Activated CD4-positive, alpha-beta T cell treated with anti-CD3 and anti-CD28 coated beads, Interleukin-2, amount 10 ng/mL, durations not matched to agents 7 days and 5 days (primary cell): ENCODE measurements at places on chromosomes 6 and 20.
A peak's percentile ranks its signal among the peaks of the same experiment; 100 is the strongest.

DNA sequence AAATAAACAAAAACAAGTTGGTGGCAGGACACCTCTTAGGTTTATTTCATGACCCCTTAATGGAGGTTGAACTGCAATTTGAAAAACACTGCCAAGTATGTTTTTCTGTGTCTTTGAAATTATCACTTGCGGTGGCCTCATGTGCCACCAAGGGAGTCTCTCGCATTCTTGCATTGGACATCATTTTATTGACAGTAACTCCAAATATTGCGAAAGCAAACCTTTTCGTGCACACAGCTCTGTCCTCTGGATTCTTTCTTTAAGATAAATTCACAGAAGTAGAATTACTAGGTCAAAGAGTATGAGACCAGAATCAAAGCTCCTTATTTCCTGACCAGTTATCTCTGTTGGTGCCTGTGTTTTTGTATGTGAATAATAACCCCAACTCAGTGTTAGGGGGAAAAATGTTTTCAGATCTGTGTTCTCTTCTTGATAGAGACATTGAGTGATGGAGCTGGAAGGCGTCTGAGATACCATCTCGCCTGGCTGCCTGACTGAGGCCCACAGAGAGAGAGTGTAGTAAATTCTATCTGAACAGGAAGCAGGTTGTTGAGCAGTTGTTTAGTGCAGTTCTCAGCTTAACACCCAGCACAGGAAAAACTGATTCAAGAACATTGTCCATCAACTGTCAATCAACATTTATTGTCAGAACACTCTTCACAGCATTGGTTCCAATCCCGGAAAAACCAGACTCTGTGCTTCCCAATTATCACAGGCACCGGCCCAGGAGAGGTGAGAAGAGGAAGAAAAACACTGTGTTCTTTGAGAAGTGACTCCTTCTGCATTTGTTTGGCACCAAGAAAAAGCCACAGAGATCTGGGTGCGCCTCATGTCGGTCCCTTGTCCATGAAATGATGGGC lies 2.2 kb upstream of the CCDC167 start:
- DNase-seq: peak; percentile 56

DNA sequence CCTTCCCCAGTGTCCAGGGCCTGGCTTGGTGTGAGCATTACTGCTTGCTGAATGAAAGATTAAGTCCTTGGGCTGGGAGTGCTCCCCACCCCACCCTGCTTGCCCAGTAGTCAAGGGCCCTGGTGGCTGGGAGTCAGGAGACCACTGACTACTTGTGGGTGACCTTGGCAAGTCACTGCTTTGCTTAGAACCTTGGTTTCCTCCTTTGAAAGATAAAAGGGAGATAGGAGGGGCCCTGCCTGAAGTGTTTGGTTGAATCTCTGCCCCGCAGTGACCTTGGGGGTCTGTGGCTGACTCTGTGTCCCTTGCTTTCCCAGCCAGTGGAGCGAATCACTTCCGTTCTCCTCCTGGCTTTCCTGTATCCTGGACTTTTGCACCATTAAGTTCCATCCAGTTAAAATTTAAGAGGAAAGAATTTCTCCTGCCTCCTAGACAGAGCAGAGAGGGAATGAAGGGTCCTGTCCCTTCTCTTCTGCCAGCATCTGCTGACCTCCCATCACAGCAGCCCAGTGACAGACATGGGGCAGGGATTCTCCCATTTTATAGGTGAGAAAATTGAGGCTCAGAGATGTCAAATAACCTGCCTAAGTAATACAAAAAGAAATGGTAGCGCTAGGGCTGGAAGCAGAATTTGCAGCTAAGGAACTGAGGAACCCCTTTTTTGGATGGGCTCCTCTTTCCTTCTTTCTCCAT lies 3.5 kb upstream of the EPB41L1 start:
- DNase-seq: no peak

- DNase-seq: no peak
Observed at GRCh38 chr6:159184559-159184958, 15.4 kb downstream of the FNDC1 start.

DNA sequence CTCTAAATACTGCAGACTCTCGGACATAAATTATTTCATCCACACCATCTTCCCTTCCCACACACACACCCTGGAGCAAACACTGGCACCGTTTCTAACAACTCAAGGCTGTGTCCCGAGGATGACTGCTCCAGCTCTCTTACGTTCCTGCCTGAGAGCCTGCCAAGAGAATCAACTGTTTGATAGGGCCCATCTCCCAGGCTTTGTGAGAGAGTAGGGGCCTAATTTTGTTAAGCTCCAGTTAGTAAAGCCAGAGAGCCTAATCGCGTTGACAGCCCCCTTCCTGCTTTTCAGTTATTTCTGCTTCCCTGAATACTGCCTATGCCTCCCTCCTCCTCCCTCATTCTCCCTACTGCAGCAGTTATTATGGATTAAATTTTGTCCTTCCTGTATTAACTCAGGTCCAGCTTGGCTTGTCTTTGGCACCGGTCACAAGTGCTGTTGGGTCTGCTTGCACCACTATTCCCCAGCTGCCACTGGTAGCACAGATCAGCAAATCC lies 118.1 kb upstream of the TMEM181 start:
- DNase-seq: no peak

DNA sequence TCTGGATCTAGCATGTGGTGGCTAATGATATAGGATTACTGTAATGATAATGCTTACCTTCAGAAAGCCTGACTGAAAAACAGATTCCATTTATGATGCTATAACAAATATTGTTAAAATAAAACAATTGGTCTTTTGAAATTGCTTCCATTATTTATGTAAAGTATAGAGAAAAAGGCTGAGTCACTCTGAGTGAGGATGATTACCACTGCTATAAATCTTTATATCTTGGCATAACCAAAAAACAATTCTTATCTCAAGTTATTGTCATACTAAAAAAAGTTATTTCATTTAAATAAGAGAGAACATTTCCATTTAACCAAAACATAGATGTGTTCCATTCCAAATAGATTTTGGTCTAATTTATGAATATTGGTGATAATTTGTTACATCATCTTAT lies 53.0 kb upstream of the DST start:
- DNase-seq: no peak

- peak; percentile 66 for DNase-seq
Observed at GRCh38 chr20:675453-676314, at the start of gene SCRT2. SCRT2 (minus strand) TSS chr20:675802; CDS start chr20:675601, 201 bp downstream.

DNA sequence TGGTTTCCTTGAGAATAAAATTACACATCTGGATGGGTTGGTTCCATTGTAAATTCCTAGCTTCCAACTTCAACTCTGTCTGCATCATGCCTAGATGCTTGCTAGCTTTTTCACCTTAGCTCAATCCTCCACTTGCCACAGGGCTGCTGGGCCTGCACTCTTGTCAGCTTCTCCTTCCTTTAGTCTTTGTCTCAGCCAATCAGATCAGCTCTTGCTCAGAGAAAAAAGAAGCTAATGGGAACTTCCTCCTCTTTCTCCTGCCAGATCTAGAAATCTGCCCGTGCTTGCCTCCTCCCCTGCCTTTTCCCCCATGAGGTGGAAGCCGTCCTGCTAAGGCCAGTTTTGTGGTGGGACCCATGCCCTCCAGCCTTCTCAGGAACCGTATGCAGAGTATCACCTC lies 18.5 kb downstream of the RAE1 start:
- no peak for DNase-seq

DNA sequence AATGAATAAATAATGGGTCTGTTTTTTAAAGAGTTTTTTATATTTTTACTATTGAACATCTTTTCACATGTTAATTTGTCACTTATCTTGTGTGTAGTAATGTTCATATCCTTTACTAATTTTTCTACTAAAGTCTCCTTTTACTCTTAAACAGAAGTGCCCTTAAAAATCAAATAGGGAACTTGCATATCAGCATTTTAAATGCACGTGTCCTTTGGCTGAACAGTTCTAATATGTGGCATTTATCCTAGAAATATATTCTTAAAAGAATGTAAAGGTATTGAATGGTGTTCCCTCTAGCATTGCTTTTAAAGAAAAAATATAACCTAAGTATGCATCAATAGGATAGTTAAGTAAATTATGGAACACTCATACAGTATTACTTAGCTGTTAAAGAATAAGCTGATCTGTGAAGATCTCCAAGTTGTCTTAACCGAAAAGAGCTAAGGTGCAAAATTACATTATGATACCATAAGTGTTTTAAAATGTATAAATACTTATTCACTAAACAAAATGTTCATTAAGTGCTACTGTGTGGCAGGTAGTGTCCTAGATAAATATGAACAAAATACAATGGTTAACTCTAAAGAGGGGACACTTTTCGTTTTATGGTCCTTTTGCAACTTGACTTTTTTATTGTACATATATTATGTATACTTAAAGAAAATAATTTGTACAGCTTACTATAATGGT lies 631 bp upstream of the PGBD1 start:
- DNase-seq: no peak
